SW480 (cell line): ENCODE measurements at places on chromosomes 3 and 15.
A peak's percentile ranks its signal among the peaks of the same experiment; 100 is the strongest.

GRCh38 chr3:69671082-69671952 lies 67.9 kb upstream of the MITF start:
- peak; percentile 53 for DNase-seq

DNA sequence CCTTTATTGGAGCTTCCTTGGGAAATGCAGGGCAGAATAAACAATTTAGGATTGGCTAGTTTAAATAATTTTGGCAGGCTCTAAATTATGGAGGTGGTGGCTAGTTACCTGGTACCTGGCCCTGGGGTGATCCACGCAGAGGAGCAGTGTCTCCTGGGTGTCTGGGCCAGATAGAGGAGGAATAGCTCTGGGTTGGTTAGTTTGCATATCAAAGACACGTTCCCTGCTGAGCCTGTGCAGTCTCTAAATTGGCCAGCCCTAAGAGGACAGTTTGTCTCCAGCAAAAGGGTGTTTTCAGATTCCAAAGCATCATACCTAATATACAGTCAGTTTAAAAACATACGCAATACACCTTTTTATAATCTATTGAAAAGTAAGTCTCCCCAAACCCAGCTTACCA lies 333.3 kb upstream of the TPM1 start:
- DNase-seq: no peak

DNA sequence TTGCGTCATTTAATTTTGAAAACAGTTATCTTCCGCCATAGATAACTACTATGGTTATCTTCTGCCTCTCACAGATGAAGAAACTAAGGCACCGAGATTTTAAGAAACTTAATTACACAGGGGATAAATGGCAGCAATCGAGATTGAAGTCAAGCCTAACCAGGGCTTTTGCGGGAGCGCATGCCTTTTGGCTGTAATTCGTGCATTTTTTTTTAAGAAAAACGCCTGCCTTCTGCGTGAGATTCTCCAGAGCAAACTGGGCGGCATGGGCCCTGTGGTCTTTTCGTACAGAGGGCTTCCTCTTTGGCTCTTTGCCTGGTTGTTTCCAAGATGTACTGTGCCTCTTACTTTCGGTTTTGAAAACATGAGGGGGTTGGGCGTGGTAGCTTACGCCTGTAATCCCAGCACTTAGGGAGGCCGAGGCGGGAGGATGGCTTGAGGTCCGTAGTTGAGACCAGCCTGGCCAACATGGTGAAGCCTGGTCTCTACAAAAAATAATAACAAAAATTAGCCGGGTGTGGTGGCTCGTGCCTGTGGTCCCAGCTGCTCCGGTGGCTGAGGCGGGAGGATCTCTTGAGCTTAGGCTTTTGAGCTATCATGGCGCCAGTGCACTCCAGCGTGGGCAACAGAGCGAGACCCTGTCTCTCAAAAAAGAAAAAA lies 1.2 kb downstream of the B2M start:
- DNase-seq: peak; percentile 47

DNA sequence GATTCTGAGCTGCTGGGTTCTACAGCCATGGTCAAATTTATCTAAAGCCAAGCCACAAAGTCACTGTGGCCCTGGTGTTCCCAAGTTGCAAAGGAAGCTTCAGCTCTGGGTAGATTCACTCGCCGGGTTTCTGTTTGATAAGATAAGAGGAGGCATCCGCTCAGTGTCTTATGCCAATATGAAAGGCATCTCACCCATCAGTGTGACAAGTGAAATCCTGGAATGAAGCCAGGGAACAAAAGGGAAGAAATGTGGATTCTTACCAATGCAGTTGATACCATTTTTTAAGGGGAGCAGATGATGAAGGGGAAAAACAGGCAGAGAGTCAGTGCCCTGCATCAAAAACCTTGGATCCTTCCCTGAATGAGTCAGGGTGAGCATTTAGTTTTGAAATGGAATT lies 2.8 kb upstream of the CPNE4 start:
- DNase-seq: no peak

DNA sequence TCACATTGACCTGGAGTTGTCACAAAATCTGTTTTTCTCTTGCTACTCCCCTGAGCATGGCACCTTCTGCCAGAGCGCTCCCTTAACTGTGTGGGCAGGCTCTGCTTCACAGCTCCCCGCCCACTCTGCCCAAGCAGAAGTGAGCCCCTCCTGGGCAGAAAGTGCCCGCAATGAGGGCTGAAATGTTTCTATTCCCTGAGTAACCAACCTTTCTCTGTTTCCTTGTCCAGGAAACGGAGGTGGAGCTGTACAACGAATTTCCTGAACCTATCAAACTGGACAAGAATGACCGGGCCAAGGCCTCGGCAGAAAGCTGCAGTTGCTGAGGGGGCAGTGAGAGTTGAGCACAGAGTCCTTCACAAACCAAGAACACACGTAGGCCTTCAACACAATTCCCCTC lies 66.3 kb upstream of the ACAD9 start:
- DNase-seq: no peak

DNA sequence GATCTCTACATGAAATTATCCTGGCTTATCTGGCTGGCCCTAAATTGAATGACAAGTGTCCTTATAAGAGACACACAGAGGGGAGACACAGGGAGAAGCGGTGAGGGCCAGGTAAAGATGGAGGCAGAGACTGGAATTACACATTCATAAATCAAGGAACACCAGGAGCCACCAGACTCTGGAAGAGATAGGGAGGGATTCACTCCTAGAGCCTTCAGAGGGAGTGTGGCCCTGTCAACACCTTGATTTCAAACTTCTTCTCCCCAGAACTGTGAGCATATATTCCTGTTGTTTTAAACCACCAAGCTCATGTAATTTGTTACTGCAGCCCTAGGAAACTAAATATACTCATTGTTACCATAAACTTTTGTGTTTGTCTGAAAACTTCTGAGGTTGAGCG lies 193.7 kb downstream of the THRB start:
- DNase-seq: no peak

DNA sequence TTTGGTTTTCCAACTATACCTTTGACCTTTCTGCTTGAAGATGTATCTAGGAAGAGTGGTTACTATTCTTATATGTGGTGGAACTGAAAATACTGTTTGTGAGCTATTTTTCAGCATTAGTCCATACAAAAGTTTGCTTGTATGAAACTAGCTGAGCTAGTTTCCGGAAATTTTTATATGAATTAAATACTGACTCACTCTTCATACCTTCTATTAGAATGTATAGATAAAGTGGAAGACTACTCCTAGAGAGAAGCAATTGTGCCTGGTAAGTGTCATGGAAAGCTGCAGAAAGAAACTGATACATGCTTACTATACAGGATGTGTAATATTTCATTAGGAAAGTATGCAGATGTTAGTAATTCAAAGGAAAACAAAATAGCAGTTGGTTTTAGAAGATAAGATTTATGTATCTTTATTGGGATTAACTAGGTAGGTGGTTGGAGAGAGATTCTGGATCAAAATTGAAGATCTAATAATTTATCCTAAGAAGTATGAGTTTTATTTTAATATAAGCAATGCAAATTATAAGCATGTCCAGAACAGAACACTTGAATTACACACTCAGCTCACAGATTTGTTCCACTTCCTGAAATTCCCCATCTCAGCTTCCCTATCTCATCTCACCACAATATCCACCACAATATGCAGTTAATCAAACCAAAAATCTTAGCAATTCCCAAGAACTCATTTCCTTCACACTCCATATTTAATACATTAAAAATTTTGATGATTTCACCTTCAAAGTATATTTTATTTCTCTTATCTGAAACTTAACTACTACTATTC lies 82.8 kb downstream of the BCHE start:
- DNase-seq: no peak

DNA sequence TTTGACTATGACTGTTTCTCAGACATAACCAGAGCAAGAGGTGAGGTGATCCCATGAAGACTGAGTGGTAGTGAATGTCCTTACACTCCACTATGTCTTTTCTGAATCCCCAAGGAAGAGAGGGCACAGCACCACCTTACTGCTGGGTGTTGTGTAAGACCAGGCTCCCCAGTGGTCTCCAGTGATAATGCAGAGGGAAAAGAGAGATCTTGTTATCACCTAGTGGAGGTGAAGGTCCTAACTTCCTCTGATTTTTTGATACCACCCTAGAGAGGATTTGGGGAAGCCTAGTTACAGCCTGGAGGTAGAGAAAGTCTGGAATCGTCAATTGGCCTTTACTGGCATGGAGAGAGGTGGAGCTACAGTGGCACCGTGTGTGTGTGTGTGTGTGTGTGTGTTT lies 288.0 kb upstream of the BCHE start:
- DNase-seq: no peak

DNA sequence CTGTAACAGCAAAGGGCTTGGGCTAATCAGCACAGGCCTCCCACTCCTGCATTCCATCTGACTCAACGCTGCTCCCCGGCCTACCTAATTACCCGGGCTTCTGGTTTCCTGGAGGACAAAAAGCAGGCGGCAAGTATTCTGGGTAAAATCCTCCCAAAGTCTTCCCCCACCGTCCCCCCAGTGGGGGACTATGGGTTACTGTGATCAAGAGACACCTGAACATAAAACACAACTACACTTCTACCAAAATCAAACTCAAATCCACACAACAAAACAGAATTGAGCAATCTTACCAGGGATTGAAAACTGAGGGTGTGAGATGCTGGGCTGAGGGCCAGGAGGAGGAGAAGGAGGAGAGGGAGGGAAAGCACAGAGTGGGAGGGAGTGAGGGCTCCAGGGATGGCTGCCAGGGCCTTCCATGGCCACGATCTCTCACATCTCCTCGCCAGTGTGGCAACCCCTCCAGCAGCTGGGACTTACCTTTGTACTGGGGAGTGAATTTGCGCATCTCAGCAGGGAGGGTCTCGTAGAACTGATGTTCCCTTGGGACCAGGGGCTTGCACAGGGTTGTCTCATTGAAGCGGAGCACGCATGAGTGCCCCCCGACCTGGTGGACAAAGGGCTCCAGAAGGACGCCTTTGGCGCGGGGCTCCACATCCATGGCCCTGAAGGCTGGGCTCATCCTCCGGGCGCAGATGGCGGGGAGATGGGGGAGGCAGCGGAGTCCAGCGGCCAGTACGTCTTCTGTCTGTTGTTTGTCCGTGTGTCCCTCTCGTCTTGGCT lies 9.1 kb upstream of the NCKIPSD start:
- DNase-seq: peak; percentile 50

DNA sequence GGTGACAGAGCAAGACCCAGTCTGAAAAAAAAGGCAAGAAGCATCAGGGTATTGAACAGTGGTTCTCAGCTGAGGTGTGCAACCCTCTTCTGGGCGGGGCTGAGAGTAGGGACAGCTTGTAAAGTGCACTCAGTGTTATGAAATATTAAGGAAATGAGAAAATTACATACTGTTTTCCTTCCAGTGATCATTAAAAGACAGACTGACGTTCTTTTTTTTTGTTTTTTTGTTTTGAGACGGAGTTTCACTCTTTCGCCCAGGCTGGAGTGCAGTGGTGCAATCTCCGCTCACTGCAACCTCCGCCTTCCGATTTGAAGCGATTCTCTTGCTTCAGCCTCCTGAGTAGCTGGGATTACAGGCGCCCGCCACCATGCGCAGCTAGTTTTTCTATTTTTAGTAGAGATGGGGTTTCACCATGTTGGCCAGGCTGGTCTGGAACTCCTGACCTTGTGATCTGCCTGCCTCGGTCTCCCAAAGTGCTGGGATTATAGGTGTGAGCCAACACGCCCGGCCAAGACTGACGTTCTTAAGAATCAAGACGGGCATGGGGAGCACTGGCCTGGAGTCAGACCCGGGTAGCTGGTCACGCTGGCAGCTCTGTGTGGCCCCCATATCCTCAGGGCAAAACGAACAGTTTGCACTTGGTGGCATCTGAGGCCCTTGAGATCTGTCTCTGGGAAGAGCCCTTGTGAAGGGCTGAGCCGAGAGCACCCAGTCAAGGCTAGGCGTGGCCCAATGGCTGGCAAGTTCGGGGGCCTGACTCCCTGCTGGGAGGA lies 11.4 kb downstream of the MAN2A2 start:
- DNase-seq: no peak

DNA sequence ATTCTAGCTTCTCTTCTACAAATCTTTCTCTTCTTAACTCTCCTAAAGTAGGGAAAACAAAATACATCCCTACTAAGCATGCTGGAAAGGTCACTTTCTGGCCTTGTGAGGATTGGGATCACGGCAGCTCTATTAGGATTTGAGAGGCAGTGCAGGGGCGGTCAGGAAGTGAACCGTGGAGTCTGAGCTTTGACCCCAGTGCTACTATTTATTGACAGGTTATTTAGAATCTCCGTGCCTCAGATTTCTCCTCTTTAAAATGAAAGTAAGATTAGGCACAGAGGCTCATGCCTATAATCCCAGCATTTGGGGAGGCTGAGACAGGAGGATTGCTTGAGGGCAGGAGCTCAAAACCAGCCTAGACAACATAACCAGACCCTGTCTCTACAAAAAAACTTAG lies 42.0 kb upstream of the CHRM5 start:
- DNase-seq: no peak

GRCh38 chr3:38630606-38631005 lies 18.9 kb downstream of the SCN5A start:
- no peak for DNase-seq
